ENCODE measurements at places on chromosomes 1 and 21. TPM values are rescaled to one million over a fixed set of nuclear protein-coding genes. Genes with fewer than 3 reads are reported as not detected.

Gene QSOX1
- total RNA-seq, result 139 TPM

Gene CASQ1
- total RNA-seq, result not detected

Gene TBX15
- 0.04 TPM for total RNA-seq

Gene MROH7
- not detected for total RNA-seq

Gene UBQLN4
- total RNA-seq, result 16.2 TPM

Gene OR2M3
- total RNA-seq, result not detected

Gene RUNX1
- total RNA-seq, result 5.4 TPM

DNA sequence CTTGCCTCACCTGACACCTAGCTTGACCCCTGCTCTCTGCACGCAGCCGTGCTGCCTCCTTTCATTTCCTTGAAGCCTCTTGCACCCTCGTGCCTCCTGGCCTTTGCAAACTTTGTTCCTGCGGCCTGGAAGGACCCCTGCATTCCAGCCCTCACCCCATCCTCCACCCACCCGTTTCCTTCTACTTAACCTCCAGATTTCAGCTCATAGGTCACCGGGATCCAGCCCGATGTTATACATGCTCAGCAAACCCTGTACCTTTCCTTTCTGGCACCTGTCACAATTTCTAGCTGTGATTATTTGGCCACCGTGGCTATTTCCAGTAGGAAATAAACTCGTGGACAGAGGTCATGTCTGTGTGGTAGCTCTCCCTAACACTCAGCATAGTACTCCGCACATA lies 4.5 kb downstream of the EDARADD start:
- DNase-seq, result no peak

DNA sequence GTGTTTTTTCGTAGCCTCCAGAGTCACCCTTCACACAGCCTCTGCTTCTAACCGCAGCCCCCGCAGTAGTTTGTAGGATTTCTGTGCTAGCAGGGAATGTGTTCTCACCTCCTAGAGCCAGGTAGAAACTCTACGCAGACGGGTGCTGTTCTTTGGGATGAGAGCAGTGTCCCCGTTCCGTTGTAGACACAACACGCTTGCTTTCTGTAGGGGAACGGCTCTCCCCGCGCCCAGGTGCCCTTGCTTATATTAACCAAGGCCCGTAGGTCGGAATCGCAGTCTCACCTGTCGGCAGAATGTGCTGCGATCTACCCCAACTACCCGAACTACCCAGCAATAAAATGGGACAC lies 111.8 kb upstream of the NBPF11 start:
- no peak for DNase-seq

GRCh38 chr1:207077012-207077411 lies 11.6 kb upstream of the C4BPB start:
- no peak for DNase-seq

GRCh38 chr1:207888652-207889051 lies 22.3 kb downstream of the CD34 start:
- no peak for DNase-seq

DNA sequence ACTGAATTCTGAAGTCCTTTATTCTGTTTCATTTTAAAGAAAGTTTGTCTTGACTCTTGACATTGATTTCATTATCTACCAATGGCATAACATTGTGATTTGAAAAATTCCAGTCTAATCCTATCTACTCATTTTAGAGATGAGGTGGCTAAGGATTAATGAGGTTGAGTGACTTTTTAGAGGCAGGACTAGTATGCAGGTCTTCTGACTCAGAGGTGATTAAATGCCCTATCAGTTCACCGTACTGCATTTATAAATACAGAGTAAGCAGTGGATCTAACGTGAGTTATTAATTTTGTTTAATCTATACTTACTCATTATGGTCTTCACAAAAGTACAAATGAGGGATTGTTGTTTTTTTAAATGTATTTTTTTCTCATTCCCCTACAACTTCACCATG lies 277.6 kb downstream of the PTBP2 start:
- DNase-seq, result no peak

DNA sequence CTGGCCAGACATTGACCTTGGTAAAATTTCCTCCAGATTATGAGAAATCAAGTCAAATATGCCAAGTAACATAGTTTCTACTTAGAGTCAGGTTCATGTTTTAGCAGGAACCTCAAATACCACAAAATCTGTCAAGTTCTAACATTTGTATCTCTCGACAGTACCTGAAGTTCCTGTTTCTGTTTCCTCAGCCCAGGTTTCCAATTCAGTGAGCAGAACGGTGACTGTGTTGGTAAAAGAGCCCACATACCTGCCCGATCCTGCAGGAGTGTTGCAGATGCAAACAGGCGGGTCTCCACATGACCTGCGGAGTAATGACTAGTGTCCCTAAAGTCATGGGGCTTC lies 57.9 kb upstream of the LGALS8 start:
- DNase-seq, result no peak

DNA sequence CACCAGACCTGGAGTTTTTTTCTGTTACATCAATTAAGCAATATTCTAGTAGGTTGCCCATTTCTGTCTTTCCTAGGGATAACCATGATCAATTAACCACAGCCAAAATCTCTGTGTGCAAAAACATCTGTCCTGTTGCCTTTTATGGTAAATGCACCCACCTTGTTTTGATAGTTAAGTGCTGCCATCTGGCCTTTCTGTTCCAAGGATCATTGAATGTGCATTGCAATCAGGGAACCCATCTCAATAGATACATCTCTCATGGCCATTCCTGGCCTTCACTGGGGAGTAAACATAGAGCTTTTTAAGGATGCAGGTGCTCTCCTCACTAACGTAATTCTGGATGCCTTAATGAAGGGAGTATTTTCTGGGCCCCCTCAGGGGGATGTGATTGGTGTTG lies 111.8 kb upstream of the KIAA1614 start:
- DNase-seq, result no peak

DNA sequence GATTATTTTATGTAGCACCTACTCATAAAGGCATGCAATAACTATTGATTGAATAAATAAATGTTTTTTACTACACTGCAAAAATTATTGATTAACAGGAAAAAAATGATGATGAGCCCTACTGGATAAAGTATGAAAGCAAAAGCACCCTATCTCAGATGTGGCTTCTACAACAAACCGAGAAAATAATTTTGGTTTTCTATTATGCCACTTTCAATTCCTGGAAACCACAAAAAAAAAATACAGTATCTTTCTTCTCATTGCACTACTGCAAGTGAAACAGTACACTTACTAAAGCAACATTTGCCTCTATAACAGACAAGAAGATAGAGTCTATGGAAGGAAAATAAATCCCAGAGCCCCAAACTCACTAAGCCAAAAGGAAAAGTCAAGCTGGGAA lies 1882.4 kb downstream of the NCAM2 start:
- no peak for DNase-seq

- DNase-seq, result no peak
Measured at GRCh38 chr1:222441066-222441465, 106.8 kb downstream of the HHIPL2 start.

- DNase-seq, result no peak
Measured at GRCh38 chr1:65260851-65261473, 48.4 kb upstream of the DNAJC6 start.

DNA sequence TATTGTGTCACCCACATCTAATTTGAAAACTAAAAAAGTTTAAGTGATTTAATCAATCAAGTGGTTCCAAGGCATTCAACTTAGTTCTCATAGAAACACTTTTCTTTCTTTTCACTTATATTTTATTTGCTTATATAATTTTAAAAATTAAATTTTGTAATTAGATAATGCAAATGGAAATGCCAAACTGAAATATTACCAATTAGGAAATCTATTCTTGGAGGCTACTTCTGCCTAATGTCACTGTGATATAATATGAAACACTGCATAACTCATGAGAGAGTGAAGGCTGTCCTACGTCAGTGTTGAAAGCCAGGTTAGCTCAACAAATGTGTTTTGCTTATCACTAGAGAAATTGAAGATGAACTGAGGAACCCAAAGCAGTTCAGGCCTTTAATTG lies 18.3 kb upstream of the SHCBP1L start:
- no peak for DNase-seq

GRCh38 chr21:21182401-21183010 lies 184.3 kb downstream of the NCAM2 start:
- no peak for DNase-seq

DNA sequence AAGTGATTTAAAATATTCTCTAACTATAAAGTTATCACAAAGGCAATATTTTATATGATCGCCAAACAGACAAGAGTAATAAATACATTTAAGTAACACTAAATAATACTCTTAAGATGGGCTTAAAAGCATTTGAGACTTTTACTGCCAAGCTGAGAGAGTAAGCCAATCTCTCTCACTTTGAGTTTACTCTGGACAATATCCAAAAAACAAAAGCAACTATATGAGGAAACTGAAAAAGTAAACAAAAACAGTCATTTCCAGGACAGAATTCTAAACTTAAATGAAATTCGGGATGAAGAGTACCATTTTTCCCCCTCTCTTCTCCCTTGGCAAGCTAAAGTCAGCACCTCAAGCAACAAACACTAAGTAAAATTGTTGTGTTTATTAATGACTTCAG lies 173.2 kb downstream of the COP1 start:
- DNase-seq, result peak; percentile 2

GRCh38 chr1:67429528-67430357 lies 459 bp downstream of the SERBP1 start:
- DNase-seq, result no peak

Measured in pulmonary artery endothelial cell (primary cell).